ENCODE measurements at places on chromosomes 16 and 17. TPM values are rescaled to one million over a fixed set of nuclear protein-coding genes. Genes with fewer than 3 reads are reported as not detected.

DNA sequence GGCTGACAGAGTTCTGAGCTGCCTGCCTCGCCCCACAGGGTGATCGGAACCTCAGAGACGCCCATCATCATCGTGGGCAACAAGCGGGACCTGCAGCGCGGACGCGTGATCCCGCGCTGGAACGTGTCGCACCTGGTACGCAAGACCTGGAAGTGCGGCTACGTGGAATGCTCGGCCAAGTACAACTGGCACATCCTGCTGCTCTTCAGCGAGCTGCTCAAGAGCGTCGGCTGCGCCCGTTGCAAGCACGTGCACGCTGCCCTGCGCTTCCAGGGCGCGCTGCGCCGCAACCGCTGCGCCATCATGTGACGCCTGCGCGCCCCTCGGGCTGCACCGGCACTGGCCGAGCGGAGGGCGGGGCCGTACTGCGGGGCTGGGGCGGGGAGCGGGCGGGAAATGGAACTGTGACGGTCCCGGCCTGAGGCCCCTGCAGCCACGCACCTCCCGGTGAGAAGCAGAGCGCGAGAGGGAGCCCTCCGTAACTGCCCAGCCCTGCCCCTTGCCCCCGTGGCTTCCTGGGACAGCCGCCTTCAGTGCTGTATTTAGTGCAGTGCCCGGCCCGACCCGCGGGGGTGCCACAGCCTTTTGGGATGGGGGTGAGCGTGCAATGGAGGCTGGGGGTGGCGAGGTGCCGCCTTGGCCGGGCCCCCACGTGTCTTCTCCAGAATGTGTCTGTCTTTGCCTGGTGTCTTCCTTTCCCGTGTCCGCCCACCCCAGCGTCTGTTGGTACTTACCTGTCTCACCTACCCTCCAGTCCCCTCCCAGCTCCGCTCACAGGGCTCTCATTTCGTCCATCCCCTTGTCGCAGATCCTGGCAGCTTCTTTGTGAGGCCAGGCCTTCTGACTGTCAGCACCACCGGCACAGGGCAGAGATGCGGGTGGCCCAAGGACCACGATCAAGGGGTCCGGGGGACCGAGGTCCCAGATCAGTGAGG is 9.8 kb downstream of the RASL10B start:
- H3K4me1 ChIP-seq: peaks cover 4% of the 10 kb centered on the region
- peak; percentile 73 for DNase-seq
- peaks cover 33% of the 10 kb centered on the region for H3K27me3 ChIP-seq
- no peaks in the 10 kb centered on the region for H3K36me3 ChIP-seq
- H3K27ac ChIP-seq: no peak overlapping the region

Gene CCDC92B
- total RNA-seq: 0.14 TPM

- H3K27me3 ChIP-seq: peaks cover 39% of the 10 kb centered on the region
- H3K27ac ChIP-seq: no peak overlapping the region
- DNase-seq: no peak
- H3K36me3 ChIP-seq: no peaks in the 10 kb centered on the region
Measured at GRCh38 chr17:57948169-57948554, 7.0 kb downstream of the CUEDC1 start.

Gene CANT1
- 70.5 TPM for total RNA-seq

GRCh38 chr17:58217766-58218165 is 1.3 kb downstream of the MKS1 start:
- peak overlapping the region; percentile 36 for H3K27ac ChIP-seq
- peaks cover 20% of the 10 kb centered on the region for H3K4me1 ChIP-seq
- no peak for DNase-seq
- peaks cover 8% of the 10 kb centered on the region for H3K27me3 ChIP-seq
- H3K36me3 ChIP-seq: peaks cover 4% of the 10 kb centered on the region

- peaks cover 33% of the 10 kb centered on the region for H3K4me1 ChIP-seq
- DNase-seq: no peak
- H3K36me3 ChIP-seq: no peaks in the 10 kb centered on the region
- no peak overlapping the region for H3K4me3 ChIP-seq
- peaks cover 2% of the 10 kb centered on the region for H3K27me3 ChIP-seq
Measured at GRCh38 chr17:59428916-59429485, 97.5 kb downstream of the YPEL2 start.

DNA sequence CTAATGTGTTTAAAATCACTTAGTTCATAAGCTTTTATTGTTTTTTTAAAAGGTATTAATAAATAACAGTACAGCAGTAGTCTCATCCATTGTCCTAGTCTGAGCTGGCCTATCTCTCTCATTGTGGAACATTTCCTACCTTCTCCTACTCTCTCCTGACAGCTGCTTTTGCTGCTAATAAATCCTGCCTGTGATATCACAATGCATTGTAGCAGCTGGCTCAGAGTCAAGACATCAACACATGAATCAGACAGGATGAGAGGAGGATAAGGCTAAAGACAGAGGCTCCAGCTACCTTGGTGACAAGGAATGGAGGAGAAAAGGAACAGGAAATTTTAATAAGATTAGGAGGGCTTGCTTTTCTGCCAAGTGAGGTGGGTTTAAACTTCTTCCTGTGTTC is 626.1 kb downstream of the HS3ST4 start:
- no peaks in the 10 kb centered on the region for H3K27me3 ChIP-seq
- H3K36me3 ChIP-seq: no peaks in the 10 kb centered on the region
- no peak overlapping the region for H3K4me3 ChIP-seq
- H3K4me1 ChIP-seq: no peaks in the 10 kb centered on the region

DNA sequence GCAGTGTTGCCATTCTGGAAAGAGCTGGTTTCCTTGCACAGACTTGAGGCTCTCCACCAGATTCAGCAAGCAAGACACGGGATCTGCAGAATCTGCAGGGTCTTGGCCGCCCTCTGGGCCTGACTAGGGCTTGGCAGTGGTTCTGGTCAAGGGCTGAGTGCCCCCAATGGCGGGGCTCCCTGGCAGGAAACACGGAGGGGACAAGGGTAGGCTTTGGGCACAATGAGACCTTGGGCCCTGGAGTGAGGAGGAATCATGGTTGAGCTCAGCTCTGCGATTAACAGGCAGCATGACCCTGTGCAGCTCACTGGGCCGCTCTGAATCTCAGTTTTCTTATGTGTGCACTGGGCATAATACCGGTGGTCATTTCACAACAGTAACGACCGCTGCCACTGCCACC is 249.9 kb downstream of the GSG1L start:
- H3K27me3 ChIP-seq: no peaks in the 10 kb centered on the region
- H3K36me3 ChIP-seq: no peaks in the 10 kb centered on the region
- H3K4me3 ChIP-seq: no peak overlapping the region

DNA sequence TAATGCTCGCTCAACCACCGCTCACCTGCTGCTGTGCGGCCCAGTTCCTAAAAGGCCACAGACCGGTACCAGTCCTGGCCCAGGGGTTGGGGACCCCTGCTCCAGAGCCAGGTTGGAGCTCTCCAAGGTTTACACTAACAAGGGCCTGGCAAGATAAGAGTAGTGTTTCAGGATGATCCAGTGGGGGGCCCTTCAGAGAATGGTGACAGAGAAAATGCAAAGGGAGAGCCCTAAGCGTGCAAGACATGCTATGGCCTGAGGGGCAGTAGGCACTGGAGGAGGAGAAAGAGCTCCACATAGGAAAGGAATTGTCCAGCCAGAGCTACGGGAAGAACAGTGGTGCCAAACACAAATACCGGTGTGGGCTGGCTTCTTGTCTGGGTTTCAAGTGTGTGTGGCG is 233.4 kb downstream of the STX8 start:
- H3K4me1 ChIP-seq: peaks cover 9% of the 10 kb centered on the region
- no peak overlapping the region for H3K4me3 ChIP-seq
- DNase-seq: no peak

GRCh38 chr17:73291260-73291801 is 20.5 kb downstream of the CDC42EP4 start:
- no peak for DNase-seq
- H3K4me3 ChIP-seq: no peak overlapping the region
- H3K27ac ChIP-seq: no peak overlapping the region
- H3K36me3 ChIP-seq: no peaks in the 10 kb centered on the region

- H3K4me3 ChIP-seq: no peak overlapping the region
- DNase-seq: no peak
- no peaks in the 10 kb centered on the region for H3K36me3 ChIP-seq
Measured at GRCh38 chr17:30952638-30953393, 18.0 kb upstream of the RNF135 start.

Gene ABCC6
- not detected for total RNA-seq

DNA sequence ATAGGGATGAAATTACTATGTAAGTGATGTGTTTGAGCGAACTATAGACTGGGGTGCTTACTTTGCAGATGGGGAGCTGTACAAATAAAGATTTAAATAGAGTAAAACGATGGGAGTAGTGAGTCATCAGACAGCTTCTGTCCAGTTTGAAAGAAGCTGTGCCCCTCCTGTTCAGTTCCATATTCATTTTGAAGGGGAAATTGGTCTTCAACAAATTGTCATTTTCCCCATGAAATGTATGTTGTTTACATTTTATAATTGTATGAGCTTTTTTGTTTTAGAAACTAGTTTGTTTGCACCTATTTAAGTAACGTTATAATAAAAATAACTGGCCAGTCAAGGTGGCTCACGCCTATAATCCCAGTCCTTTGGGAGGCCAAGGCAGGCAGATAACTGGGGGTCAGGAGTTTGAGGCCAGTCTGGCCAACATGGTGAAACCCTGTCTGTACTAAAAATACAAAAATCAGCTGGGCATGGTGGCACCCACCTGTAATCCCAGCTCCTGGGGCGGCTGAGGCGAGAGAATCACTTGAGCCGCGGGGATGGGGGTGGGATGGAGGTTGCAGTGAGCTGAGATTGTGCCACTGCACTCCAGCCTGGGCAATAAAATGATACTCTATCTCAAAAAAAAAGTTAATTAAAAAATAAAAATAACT is 20.2 kb downstream of the SEC14L1 start:
- peaks cover 46% of the 10 kb centered on the region for H3K36me3 ChIP-seq
- no peak for DNase-seq
- peaks cover 37% of the 10 kb centered on the region for H3K4me1 ChIP-seq
- no peak overlapping the region for H3K27ac ChIP-seq

- H3K27ac ChIP-seq: no peak overlapping the region
- H3K4me3 ChIP-seq: no peak overlapping the region
- no peaks in the 10 kb centered on the region for H3K27me3 ChIP-seq
- peaks cover 48% of the 10 kb centered on the region for H3K36me3 ChIP-seq
Measured at GRCh38 chr16:27475561-27475960, 73.6 kb downstream of the IL21R start.

DNA sequence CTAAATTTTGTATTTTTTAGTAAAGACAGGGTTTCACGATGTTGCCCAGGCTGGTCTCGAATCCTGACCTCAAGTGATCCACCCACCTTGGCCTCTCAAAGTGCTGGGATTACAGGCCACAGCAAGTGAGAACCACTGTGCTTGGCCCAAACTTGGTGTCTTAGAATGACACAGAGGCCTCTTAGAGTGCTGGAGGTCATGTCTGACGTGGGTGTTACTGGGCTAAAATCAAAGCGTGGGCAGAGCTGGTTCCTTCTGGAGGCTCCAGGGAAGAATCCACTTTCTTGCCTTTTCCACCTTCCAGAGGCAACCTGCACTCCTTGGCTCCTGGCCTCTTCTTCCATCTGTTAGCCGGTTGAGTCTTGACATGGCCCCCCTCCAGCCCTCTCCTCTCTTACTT is 53.8 kb downstream of the IRF8 start:
- no peak overlapping the region for H3K4me3 ChIP-seq
- DNase-seq: no peak
- peaks cover 3% of the 10 kb centered on the region for H3K27me3 ChIP-seq

- no peaks in the 10 kb centered on the region for H3K27me3 ChIP-seq
- H3K36me3 ChIP-seq: peaks cover 2% of the 10 kb centered on the region
- no peak overlapping the region for H3K4me3 ChIP-seq
- H3K27ac ChIP-seq: no peak overlapping the region
- peaks cover 10% of the 10 kb centered on the region for H3K4me1 ChIP-seq
- DNase-seq: no peak
Measured at GRCh38 chr16:57258910-57259475, 13.9 kb downstream of the ARL2BP start.

Gene WNK4
- 0.12 TPM for total RNA-seq

- H3K36me3 ChIP-seq: peaks cover 23% of the 10 kb centered on the region
- peak overlapping the region; percentile 18 for H3K4me3 ChIP-seq
- H3K4me1 ChIP-seq: peaks cover 88% of the 10 kb centered on the region
- H3K27ac ChIP-seq: peak overlapping the region; percentile 73
Measured at GRCh38 chr17:40536295-40537171, 28.7 kb downstream of the CCR7 start.

Gene RBFOX1
- total RNA-seq: not detected
